ENCODE measurements at places on chromosomes 12 and 14. TPM values are rescaled to one million over a fixed set of nuclear protein-coding genes. Genes with fewer than 3 reads are reported as not detected.
A peak's percentile ranks its signal among the peaks of the same experiment; 100 is the strongest.

DNA sequence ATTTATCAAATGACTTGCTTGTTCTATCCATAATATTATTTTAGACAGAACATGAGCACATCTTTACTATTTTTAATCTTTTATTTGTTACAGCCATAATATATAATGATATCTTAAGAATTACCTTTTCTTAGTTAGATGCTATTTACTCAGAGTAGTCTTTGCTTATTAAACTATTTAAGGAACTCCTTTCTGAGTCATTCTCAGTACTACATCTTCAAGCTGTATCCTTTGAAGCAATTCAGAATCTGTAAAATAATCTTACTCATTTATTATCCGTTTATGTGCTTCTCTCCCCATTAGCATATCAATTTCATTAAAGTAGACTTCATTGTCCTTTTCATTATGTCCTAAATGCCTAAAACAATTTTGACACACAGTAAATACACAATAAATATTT, 240.4 kb upstream of the FAR2 start:
- DNase-seq: no peak
- H3K27me3 ChIP-seq: no peaks in the 10 kb centered on the region
- H3K4me1 ChIP-seq: no peaks in the 10 kb centered on the region

- peak; percentile 42 for DNase-seq
- H3K27me3 ChIP-seq: no peaks in the 10 kb centered on the region
These were observed 8.2 kb downstream of the GOLT1B start for GRCh38 chr12:21509768-21510167.

DNA sequence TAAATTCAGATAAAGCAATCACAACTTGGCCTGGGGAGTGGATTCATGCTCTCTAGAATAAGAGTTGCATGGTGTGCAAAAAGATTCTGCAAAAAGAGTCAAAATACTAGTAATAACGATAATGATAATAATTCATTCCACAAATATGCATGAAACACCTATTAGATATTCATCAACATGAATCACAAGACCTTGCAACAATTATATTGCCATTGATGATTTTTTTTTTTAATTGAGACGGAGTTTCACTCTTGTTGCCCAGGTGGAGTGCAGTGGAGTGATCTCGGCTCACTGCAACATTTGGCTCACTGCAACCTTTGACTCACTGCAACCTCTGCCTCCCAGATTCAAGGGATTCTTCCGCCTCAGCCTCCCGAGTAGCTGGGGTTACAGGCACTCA, 109.2 kb upstream of the FLRT2 start:
- H3K27me3 ChIP-seq: no peaks in the 10 kb centered on the region
- no peak overlapping the region for H3K27ac ChIP-seq
- no peaks in the 10 kb centered on the region for H3K36me3 ChIP-seq
- no peaks in the 10 kb centered on the region for H3K4me1 ChIP-seq
- H3K4me3 ChIP-seq: no peak overlapping the region

- no peaks in the 10 kb centered on the region for H3K36me3 ChIP-seq
- H3K4me1 ChIP-seq: no peaks in the 10 kb centered on the region
- H3K27ac ChIP-seq: no peak overlapping the region
- peak; percentile 21 for DNase-seq
- H3K4me3 ChIP-seq: no peak overlapping the region
These were observed 31.9 kb downstream of the SERPINA1 start for GRCh38 chr14:94356379-94357056.

DNA sequence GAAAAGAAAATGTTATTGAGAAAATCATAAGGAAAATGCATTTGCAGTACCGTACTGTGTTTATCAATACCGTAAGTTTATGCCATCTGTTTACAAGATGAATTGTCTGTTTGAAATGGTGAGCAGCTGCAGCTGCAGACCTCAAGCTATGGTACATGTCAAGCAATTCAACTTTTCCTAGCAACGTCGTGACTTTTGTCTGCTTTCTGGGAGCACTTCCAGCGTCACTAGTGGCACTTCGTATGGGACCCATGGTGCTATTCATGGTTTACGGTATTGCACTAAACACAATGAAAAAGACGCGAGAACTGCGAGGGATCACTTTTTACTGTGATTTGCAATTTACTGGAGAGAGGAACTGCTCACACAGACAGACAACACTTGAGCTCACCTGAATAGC, 160.8 kb downstream of the UNC79 start:
- no peaks in the 10 kb centered on the region for H3K36me3 ChIP-seq
- no peaks in the 10 kb centered on the region for H3K4me1 ChIP-seq
- DNase-seq: no peak
- H3K4me3 ChIP-seq: no peak overlapping the region
- H3K27me3 ChIP-seq: peaks cover 10% of the 10 kb centered on the region

MYF5 gene
- total RNA-seq: not detected

IL22 gene
- total RNA-seq: not detected

B4GALNT3 gene
- 0.64 TPM for total RNA-seq

PSMC1 gene
- total RNA-seq: 93.1 TPM

PZP gene
- total RNA-seq: not detected

RNU4-1 gene
- 2,122 TPM for total RNA-seq

KRT3 gene
- not detected for total RNA-seq

PMEL gene
- total RNA-seq: 0.37 TPM
